ENCODE measurements at places on chromosomes 4 and X. TPM values are rescaled to one million over a fixed set of nuclear protein-coding genes. Genes with fewer than 3 reads are reported as not detected.

Gene USP9X
- 32.0 TPM for total RNA-seq

Gene NAT8L
- 5.6 TPM for total RNA-seq

Gene NEXMIF
- total RNA-seq: not detected

Gene ZNF157
- not detected for total RNA-seq

Gene LANCL3
- total RNA-seq: 1.8 TPM

Gene NXF2B
- total RNA-seq: 0.76 TPM

Gene DCTD
- total RNA-seq: 99.3 TPM

Gene ZNF595
- 94.6 TPM for total RNA-seq

Gene SUPT20HL2
- total RNA-seq: not detected

Gene VEGFD
- total RNA-seq: 0.37 TPM

Gene ANK2
- 11.6 TPM for total RNA-seq

Gene ADAMTS3
- total RNA-seq: 3.9 TPM

Gene PROM1
- not detected for total RNA-seq

Gene FAAH2
- total RNA-seq: not detected

Gene TMEM35A
- not detected for total RNA-seq

Gene MAGEA4
- not detected for total RNA-seq

DNA sequence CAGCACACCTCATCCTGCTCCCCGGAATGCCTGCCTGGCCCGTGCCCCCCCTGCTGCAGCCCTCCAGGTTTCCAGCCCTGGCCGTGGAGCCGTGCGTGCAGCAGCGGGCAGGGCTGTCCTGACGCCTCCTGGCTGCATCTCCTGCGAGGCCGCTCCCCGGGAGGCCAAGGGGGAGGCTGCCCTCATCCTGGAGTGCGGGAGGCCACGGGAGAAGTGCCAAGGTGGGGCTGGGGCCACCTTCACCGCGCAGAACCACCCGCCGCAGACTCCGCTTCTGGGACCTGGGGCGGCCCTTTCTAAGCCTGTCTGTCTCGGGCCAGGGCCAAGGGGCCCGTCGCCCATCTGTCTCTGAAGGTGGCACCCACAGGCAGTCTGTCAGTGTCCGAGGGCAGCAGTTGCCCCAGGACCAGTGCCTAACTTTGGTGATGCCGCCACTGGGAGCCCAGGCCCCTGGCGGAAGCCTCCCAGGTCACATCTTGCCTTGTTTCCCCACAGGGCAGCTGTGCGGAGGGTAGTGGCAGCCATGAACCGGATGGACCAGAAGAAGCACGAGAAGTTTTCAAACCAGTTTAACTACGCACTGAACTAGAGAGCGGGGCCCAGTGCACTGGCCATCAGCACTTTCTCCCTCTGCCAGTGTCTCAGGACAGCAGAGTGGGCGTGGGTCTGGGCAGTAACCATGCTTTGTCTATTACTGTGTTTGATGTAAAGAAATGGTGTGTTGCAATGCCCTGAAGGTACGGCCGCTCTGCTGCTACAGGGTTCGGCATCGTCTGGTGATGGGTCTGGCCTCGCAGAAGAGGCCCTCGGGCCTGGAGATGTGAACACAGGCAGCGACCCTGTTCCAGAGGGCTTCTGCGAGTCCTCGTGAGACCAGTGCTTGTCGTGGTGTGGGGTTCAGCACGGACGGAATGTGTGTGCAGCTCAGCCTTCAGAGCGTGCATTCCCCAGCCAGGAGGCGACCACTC lies 20.6 kb downstream of the NKX1-1 start:
- no peak for DNase-seq

GRCh38 chrX:69255441-69256290 lies 90.4 kb upstream of the PJA1 start:
- DNase-seq: no peak

DNA sequence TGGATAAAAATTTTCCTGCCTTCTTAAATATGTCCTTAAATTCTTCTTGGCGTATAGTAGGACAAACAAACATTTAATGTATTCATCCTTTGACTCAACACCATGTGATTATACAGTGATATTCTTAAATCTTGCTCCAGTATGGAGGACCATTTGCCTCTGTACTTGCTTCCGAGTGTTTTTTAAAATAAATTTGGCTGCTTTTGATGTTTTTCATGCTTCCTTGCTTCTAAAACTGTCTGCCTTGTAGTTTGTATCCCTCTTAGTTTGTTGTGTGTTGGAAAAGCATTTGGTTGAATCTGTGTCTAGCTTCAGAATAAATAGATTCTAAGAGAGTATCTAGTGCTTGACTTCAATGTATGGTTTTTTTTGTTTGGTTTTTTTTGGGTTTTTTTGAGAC lies 12.3 kb downstream of the ING2 start:
- DNase-seq: no peak

GRCh38 chr4:142815834-142816233 lies 30.3 kb downstream of the INPP4B start:
- DNase-seq: peak; percentile 67

DNA sequence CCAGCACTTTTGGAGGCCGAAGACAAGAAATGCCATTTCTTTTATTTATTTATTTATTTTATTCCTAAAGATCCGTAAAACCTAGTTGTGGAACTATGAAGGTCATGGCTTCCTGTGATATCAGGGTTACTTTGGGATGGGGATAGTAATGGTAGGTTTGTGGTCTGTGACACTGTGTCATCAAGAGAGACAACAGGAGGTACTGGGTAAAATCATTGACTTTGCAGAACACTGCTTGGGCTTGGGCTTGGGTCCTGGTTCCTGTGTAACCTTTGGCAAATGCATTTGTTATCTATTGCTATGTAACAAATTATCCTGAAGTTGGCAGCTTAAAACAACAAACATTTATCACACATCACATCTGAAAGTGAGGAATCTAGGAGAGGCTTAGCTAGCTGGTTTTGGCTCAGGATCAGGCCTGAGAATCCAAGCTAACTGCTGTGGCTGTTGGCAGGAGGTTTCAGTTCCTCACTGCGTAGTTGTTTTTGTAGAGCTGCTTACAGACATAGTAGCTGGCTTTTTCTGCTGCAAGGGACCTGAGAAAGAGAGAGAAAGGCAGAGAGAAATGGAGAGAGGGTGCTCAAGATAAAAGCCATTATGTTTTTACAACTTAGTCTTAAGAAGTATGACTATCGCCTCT lies 576.4 kb upstream of the SLIT2 start:
- no peak for DNase-seq

GRCh38 chr4:76799140-76799539 lies 98.8 kb downstream of the SOWAHB start:
- peak; percentile 41 for DNase-seq

DNA sequence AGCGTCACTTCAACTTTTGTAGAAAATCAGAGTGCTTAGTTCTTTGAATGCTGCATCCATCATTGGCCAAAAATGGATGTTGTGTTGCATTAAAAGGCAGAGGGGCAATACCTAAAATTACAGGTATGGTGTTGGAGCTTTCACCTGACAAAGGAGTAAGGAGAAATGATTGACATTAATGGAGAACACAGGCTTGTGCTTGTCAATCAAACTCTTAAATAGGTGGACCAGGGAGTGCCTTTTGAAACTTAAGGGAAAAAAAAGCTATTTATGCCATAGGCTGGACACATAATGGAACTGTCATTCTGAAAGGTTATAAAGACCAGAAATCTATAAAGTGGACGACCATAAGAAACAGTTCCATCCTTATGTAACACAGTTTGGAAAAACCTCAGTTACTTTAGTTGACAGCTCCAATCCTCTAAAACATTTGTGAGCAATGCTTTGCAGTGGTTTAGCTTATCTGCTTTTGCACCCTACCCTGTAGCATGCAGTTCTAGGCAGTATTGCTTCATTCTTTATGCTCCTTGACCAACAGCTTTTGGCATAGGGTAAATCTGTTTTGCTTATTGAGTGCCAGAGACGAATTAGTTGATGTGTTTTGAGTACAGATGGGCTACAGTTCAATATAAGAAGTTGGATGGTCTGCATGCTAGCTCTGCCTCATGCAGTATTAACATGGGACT lies 2.4 kb downstream of the HADH start:
- DNase-seq: no peak

DNA sequence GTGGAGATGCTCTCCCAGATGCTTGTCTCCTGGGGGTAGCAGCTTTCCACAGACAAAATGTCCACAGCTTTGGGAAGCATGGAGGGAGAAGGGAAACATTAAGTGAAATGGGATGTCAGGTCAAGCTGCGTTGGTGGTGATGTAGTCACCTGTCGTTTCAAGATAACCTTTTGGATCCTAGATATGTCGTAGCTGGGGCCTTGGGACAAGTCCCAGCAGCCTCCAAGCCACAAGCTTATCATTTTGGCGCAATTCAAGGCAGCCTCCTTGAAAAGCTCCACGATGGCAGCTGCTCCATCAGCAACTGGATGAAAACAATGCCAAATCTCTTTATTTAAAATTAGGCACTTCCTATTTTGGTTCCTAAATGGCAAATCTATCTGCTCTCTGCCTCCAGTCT lies 52.0 kb downstream of the RTL9 start:
- no peak for DNase-seq

- peak; percentile 98 for DNase-seq
Observed at GRCh38 chr4:47213971-47214370, 182.6 kb downstream of the GABRB1 start.

DNA sequence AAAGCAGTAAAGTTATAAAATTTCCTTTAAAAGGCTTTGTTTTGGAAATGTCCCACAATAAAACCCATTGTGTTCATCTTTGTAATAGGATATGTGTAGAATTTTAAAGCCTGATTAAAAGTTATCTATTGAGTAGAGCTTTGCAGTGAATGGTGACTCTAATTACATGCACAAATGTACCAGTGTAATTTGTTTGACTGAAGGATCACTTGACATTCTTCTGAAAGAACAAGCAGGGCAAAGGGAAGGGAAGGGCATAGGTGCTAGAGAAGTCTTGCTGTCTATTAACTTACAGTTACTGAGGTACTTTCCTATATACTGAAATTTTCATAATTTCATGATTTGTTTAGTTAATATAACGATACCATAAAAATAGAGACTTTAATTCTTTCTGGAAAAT lies 70.8 kb downstream of the STIM2 start:
- DNase-seq: no peak

GRCh38 chr4:94455081-94455480 lies 3.3 kb downstream of the PDLIM5 start:
- DNase-seq: no peak

GRCh38 chr4:111883557-111883999 lies 261.7 kb upstream of the FAM241A start:
- no peak for DNase-seq

- peak; percentile 3 for DNase-seq
Observed at GRCh38 chrX:40278340-40279090, 180.8 kb upstream of the BCOR start.

GRCh38 chr4:2284161-2284933 lies 22.4 kb upstream of the MXD4 start:
- no peak for DNase-seq

- peak; percentile 64 for DNase-seq
Observed at GRCh38 chrX:54492340-54492739, 3.7 kb downstream of the FGD1 start.

GRCh38 chr4:34790131-34790530 lies 1454.2 kb downstream of the ARAP2 start:
- no peak for DNase-seq

DNA sequence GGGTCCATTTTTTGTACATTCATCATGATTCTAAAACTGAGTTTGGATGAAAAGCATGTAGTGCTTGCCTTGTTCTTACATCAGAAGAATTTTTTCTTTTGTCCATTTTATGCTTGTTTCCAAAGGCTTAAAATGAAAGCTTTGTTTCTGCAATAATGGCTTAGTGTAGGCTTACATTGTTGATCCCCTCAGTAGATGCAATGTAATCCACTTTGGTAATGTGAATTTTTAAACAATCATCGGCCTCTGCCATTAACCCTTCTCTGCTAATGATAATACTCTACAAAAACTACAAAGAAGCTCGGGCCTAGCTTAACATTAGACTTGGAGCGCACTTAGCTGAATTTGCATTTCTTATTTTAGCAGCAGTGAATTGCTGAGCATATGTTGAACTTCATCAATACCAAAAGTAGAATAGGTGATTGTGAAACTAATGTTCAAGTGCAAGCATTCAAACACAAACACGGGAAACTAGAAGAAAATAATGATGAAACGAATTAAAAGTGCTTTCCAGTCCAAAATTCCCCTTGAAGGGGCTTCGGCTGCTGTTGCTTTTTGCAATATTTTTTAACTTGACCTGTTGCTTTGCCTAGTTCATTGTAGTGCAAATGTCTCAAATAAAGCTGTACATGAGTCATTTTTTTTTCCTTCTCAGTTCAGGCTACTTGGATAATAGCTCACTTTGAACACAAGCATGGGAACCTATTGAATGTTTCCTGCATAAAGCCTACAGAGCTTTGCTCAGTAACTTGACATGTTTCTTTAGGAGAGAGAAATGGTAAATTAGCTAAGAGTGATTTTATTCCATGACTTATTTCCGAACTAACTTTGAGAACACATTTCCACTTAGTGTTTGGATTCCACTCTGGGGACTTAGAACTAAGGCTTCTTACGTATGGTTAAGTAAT lies 66.5 kb downstream of the SLIT2 start:
- DNase-seq: peak; percentile 6

GRCh38 chr4:24044610-24045589 lies 155.1 kb upstream of the PPARGC1A start:
- no peak for DNase-seq

DNA sequence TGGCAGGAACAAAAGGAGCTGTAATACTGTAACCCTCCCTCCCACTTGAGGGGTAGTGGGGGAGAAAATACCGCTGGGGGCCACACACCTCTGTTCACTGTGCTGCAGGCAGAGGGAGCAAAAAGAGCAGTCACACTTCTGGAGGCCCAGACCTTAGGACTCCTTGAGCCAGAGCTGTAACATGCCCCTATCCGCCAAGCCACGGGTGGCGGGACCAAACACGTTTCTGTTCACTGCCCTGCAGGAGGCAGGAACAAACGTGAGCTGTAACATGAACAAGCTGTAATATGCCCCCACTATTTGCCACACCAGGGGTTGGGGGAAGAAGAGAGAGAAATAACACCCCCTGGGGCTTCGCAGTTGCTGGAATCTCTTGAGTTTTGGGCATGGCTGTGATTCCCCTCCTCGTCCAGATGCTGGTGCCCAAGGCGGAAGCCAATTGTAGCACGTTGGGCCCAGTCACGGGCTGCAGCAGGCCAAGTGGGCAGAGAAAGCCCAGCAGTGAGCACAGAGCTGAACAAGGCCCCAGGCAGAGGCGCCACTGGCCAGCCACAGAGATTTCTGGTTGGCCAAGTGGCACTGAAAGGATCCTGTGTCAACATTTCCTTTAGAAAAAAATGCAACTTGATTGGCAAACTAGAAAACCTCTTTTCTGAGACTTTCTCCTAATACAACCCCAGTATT lies 509.7 kb downstream of the INPP4B start:
- DNase-seq: no peak

- peak; percentile 58 for DNase-seq
Observed at GRCh38 chr4:120007191-120007871, 59.3 kb downstream of the MAD2L1 start.

GRCh38 chrX:101349193-101349562 lies 636 bp upstream of the TIMM8A start:
- DNase-seq: no peak

- no peak for DNase-seq
Observed at GRCh38 chr4:71473541-71474240, 134.9 kb downstream of the SLC4A4 start.

- no peak for DNase-seq
Observed at GRCh38 chr4:184392748-184393559, 81.4 kb downstream of the IRF2 start.

GRCh38 chr4:114015444-114015899 lies 36.0 kb upstream of the ARSJ start:
- DNase-seq: peak; percentile 100

GRCh38 chr4:112153211-112153791 lies 8.0 kb downstream of the FAM241A start:
- DNase-seq: no peak
